Fibroblast of lung (primary cell): ENCODE measurements at places on chromosomes 3 and 15.

- DNase-seq, result peak; percentile 90
These were observed 471.6 kb downstream of the FOXP1 start for GRCh38 chr3:71111784-71112440.

DNA sequence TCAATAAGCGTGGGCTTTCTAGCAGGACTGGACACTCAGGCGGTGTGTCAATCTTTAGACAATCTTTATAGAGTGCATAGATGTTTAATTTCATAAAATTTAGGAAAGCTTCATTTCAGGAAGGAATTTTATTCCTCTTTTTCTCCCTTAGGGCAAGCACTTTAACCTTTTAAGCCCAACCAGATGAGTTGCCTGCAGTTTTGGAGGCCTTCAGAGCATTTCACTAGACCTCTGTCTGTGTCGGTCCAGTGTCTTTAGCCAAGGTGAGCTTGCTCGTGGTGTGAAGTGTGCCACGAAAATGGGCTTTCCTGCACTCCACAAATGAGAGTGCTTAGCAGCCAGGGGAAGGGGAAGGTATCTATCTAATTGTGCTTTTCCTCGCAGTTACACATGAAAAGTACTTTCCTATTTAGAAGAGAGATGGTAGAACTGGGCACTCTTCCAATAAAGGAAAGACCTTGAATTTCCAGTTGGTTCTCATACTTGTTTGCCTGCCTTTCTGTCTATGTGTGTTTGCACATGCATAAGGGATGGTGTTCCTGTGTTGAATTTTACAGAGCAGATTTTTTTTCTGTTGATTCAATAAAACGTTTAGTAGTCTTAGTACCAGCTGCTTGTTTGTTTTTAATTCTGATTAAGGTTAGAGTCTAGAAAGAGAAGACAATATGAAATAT, 53.6 kb downstream of the FEZF2 start:
- no peak for DNase-seq

DNA sequence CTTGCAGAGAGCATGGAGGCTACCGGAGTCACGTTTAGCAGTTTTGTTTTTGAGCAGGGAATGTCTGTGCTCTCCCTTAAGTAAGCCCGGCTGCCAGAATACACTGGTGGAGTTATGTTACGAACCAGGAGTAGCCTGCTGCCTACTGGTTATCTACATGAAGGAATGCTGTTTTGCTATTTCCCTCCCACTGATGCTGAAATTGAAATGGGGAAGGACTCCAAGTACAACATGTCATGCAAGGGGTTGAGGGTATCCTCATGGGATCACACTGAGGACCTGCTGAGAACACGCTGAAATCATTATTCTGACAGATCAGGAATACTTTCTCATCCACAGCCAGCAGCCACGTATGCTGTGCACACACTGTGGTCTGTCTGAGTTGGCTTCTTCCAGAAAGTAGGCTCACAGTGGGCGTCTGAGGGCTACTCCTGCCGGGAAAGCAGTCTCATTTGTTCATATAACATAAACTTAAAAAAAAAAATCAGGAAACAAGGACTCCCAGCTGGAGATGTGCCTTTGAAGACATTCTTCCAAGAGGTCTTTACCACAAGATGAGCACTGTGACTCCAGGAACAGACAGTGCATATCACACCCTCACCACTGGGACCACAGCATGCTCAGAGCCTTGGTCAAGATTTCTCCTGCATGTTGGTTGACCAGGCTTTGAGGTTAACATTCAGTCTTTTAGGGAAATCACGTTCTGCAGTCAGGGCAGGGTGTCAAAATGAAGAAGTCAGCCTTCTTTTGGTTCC, 300.4 kb upstream of the RASGRP1 start:
- peak; percentile 95 for DNase-seq

GRCh38 chr3:127722091-127722784, 49.5 kb downstream of the ABTB1 start:
- DNase-seq, result no peak

- no peak for DNase-seq
These were observed 76.0 kb downstream of the SLC12A8 start for GRCh38 chr3:125136515-125136914.

DNA sequence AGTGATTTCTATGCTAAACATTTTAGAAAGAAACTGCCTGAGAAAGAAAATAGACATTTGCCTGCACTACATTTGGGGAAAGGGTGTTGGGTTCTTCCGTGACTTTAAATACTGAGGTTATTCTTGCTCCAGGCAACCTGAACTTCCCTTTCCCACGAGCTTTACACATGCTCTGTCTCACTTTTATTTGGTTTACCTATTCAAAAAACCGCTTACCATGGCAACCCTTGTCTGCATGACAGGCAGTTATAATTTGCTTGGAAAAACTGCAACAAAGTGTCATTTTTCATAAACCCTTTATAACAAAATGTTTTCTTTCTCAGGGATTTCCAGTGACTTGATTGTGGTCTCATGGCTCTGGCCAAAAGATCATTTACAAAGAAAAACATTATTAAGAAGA, 416.3 kb upstream of the MEIS2 start:
- DNase-seq, result no peak

DNA sequence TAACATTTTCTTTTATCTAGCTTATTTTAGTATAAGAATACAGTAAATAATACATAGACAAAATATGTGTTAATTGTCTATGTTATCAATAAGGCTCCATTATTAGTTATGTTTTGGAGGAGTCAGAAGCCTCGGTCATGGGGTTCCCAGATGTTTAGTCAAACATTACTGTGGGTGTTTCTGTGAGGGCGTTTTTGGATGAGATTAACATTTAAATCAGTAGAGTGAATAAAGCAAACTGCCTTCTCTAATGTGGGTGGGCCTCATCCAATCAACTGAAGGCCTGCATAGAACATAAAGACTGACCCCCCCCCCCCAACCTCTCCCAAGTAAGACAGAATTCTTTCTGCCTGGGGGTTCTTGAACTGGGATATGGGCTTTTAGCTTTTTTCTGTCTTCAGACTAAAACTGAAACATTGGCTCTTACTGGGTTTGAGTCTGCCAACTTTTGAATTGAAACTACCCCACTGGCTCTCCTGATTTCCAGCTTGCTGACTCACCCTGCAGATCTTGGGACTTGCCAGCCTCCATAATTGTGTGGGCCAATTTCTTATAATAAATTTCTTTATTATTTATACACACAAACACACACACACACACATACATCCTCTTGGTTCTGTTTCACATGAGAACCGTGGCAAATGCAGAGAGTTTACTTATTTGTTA, 192.0 kb downstream of the TPRG1 start:
- peak; percentile 55 for DNase-seq

GRCh38 chr3:133038731-133039375, 662 bp downstream of the TMEM108 start:
- peak; percentile 2 for DNase-seq

DNA sequence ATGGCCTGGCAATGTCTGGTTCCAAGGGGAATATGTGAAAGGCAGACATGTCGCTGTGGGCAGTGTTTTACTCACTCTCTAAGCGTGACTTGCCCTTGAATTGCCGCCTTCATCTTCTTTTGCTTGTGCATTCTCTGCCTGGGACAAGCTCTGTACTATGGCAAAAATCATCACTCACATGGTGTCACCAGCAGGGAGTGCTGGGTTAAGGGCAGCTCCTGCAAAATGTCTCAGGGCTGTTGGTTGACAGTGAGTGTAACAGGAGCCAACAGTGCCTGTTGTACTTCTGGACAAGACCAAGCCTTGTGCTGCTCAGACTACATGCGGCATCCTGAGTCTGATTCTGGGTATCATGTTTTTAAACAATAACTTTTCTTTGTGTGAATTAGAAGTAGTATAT, 45.3 kb upstream of the KY start:
- no peak for DNase-seq

GRCh38 chr3:179450901-179451264, 387 bp downstream of the GNB4 start:
- DNase-seq, result peak; percentile 48

DNA sequence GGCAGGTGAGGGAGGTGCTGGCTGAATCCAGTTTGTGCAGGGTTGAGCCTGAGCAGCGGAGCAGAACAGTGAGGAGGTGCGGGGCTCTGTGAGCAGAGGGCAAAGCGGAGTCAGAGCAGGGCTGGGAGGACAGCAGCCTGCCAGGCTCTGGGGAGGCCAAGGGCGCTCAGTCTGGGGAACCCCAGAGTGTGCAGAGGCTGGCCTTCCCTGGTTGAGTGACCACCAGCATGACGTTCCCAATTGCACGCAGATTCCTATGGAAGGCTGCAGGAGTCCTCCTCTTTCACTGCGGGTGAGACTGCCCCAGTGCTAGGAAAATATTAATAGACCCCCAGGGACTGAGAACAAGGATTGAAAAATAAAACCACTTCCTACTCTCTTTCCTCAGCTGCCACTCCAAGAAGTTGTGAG, 13.2 kb downstream of the MRAS start:
- DNase-seq, result no peak

- DNase-seq, result peak; percentile 82
These were observed 15.2 kb downstream of the PRICKLE2 start for GRCh38 chr3:64209866-64210621.

- DNase-seq, result no peak
These were observed 529.2 kb downstream of the EPHB1 start for GRCh38 chr3:135324301-135324700.

- peak; percentile 71 for DNase-seq
These were observed 5.3 kb downstream of the PLSCR2 start for GRCh38 chr3:146464005-146464595.

DNA sequence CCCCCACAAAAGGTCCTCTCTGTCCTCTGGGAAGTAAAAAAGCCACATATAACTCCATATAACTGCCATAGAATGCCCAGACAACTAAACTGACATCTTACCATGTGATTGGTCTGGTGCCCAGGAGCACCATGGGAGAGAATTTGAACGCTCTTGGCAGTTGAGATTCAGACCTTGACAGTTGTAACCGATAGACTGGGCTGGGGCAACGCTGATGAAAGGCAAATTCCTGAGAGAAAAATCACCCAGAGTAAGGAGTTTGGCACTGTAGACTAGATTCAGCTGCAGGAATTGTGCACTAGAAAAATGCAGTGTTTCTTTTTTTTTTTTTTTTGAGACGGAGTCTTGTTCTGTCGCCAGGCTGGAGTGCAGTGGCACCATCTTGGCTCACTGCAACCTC, 240.5 kb downstream of the SOX2 start:
- DNase-seq, result peak; percentile 79

GRCh38 chr3:154758109-154758868, 321.8 kb upstream of the MME start:
- DNase-seq, result peak; percentile 82

- DNase-seq, result peak; percentile 96
These were observed at the start of gene FNDC3B for GRCh38 chr3:172039436-172040077. TSS of gene FNDC3B (plus strand) at chr3:172039578. CDS start at chr3:172112480, 72,902 bp downstream.

DNA sequence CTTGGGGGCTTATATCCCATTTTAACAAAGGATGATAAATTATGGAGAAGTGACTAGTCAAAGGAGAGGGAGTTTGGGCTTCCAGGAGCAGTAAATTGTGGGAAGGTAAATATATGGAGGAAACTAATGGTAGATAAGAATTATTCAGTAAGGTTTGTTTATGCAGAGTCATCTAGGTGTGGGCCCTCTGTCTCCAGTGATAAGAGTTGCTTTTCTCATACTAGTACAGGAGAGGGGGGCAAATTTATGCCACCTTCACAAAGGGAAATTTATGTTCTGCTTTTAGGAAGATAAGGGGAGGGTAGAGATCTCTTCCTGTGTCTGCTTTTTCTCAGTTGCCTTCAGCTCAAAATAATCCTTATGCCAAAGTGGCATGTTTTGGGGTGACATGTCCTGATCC, 383.7 kb upstream of the PPP2R3A start:
- DNase-seq, result no peak

DNA sequence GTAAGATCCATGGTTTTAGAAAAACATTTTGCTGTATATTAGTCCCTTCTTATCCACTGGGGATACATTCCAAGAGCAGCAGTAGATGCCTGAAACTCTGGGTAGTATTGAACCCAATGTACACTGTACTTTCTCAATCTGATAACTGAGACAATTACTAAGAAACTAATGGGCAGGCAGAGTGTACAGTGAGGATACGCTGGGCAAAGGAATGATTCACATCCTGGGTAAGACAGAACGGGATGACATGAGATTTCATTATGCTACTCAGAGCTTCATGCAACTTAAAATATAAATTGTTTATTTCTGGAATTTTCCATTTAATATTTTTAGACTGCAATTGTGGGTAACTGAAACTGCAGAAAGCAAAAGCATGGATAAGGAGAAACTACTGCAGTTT, 46.2 kb upstream of the TEX55 start:
- DNase-seq, result no peak

GRCh38 chr3:52292247-52293065, 4.8 kb downstream of the GLYCTK start:
- no peak for DNase-seq

- DNase-seq, result no peak
These were observed 45.3 kb downstream of the SEMA6D start for GRCh38 chr15:47762621-47763020.

DNA sequence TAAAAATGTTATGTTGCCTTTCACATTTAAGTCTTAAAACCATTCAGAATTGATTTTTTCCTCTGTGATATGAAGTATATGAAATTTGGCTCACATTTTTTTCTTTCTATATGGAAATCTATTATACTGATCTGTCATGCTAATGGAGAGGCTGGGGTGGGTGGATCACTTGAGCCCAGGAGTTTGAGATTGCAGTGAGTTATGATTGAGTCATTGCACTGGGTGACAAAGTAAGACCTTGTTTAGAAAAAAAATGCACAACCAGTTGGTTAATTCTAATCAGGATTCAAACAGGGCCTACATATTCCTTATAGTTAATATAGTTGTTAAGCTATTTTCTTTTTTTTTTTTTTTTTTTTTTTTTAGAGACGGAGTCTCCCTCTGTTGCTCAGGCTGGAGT, 230.5 kb downstream of the MFSD1 start:
- DNase-seq, result no peak

DNA sequence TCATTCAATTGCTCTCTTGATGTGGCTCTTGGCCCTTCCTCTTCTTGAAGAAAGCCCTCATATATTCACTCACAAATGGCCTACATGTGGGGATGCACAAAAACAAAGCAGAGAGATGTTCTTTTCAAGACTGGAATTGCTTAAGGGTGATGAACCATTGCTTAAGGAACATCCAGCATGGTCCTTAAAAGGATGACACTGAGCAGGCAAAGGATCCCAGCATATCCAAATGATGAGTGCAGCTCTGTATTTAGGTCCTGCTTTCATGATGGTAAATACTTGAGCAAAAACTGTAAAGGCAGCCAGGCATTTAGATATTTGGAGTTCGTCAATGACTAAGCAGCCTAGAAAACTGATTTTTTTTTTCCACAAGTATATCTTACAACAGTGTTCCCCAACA, 173.8 kb upstream of the ARRDC4 start:
- DNase-seq, result no peak

DNA sequence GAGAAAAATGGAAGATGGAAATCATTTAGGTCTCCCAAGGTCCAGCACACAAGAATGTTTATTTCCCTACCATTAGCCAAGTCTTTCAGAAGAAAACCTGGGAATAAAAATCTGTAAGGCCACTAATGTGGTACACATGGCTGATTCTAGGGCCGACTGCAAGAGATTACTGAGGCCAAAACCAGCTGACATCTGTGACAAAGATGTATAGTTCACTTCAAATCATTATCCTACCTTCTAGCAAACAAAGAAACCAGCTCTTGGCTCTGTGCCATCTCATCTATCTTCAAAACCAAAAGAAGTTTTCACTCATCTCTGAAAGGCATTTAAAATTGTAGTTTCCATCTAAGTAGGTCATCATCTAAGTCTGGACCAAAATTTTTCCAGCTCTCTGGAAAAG, 43.9 kb downstream of the ERC2 start:
- no peak for DNase-seq

GRCh38 chr3:142609136-142609535, 12.9 kb downstream of the PLS1 start:
- no peak for DNase-seq

- no peak for DNase-seq
These were observed 56.8 kb downstream of the DNAH1 start for GRCh38 chr3:52372822-52373504.
